BJ (cell line): ENCODE measurements at places on chromosomes 5 and 9.

GRCh38 chr9:131266266-131267229 lies 9.8 kb downstream of the FAM78A start:
- DNase-seq, result no peak

- DNase-seq, result no peak
Observed at GRCh38 chr5:71932131-71932654, 175.1 kb upstream of the MAP1B start.

DNA sequence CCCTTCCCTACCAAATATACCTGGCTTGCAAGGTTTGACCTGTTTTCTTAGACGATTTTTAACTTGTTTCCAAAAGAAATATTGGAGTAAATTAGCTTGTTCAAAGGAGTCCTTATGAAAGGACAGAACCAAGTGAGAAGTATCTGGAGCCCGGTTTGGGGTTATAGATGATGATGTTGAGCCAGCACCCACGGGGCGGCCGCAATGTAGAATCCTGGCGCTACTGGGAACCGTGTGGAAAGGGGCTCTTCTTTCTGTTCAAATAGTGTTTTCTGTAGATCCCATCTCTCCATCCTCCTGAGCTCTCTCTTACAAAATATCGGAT lies 517 bp upstream of the EXOSC2 start:
- DNase-seq, result no peak

GRCh38 chr9:72290311-72290710 lies 74.7 kb downstream of the ZFAND5 start:
- DNase-seq, result no peak

DNA sequence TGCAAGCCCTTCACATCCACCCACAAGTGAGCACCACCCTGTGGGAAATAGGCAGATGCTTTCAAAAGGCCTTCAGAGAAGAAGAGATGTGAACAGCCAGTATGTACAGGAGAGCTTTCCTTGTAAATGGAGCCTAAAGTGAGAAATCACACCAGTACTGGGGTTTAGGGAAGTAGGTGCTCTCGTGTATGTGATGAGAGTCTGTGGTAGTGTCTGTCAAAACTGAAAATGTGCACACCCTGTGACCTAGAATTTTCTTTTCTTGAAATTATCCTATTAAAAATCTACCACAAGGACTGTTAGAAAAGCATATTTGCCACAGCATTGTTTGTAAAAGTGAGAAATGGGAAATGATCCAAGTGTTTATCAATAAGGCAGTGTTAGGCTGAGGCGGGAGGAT lies 16.6 kb downstream of the OTULINL start:
- DNase-seq, result no peak

- DNase-seq, result no peak
Observed at GRCh38 chr5:137205231-137206027, 293.7 kb downstream of the SPOCK1 start.

GRCh38 chr5:149550268-149550583 lies 1.0 kb downstream of the CSNK1A1 start:
- peak; percentile 19 for DNase-seq

DNA sequence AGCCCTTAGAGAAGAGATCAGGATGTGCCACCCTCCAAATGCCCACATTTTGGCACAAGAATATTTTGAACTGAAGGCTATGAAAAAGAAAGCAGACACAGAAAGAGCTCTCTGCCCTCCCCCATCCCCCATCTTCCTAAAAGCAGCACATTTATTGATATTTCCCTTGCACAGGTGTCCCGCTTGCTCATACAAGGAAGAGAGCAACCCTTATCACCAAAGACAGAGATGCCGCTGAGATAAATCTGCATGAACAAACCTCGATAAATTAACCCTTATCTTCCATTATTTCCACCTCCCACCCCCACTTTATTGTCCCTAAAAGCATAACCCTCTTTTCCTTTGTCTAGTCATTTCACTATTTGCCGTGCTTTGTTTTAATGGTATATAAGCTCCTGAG lies 1.8 kb downstream of the SLC28A3 start:
- DNase-seq, result no peak

DNA sequence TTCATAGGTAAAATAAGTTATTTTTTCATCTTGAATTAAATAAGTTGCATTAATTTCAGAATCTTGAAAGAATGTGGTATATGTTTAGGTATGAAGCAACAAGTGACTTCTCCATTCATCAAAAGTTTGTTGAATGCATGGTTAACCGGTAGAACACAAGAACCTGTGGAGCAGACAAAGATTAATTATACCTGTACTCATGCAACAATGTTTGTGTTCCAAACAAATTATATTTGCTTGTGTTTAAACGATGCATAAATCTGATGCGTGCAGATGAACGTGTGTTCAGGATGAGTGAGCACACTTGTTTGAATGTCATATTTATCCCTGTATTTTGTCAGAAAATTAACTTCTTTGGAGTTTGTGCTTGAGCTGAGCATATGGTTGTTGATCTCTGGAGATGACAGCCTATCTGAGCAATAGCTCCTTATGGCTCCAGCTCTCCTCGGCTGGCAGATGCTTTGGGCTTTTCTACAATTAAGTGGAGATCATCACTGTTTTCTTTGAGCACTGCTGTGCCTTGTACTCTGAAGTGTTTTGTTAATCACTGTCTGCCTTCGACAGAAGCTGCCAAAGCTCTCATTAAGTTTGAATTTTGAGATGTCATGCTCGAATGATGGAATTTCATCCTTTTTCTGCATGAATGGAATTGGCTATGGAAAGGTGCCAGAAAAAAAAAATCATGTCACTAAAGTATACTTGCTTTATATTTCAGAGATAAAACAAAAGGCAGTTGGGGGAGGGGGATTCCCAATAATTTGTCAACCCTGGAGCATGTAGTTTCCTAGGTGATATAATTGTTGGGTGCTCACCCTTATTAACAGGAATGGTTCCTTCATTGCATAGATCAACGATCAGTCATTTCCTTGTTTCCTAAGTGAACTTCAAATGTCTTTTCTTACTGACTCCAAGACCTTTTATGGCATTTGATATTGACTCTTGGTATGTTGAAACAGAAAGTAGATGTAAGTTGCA lies 502.5 kb upstream of the ARRDC3 start:
- no peak for DNase-seq

GRCh38 chr5:147327905-147328304 lies 93.1 kb downstream of the STK32A start:
- no peak for DNase-seq

GRCh38 chr5:51392689-51393199 lies 9.5 kb downstream of the ISL1 start:
- DNase-seq, result no peak
